ENCODE measurements at places on chromosomes 3 and 15. TPM values are rescaled to one million over a fixed set of nuclear protein-coding genes. Genes with fewer than 3 reads are reported as not detected.

The ACTC1 gene
- 52.2 TPM for total RNA-seq

The TNFAIP8L3 gene
- 0.31 TPM for total RNA-seq

The SH2D7 gene
- not detected for total RNA-seq

The P2RY1 gene
- 6.4 TPM for total RNA-seq

The SPTBN5 gene
- 0.90 TPM for total RNA-seq

GRCh38 chr3:187919048-187919447, 173.8 kb upstream of the BCL6 start:
- no peak for DNase-seq

GRCh38 chr3:195159814-195160165, 111.2 kb downstream of the XXYLT1 start:
- DNase-seq: no peak

GRCh38 chr3:116035429-116035828, 409.9 kb downstream of the LSAMP start:
- DNase-seq: no peak

GRCh38 chr3:129644836-129645235, 38.4 kb upstream of the PLXND1 start:
- no peak for DNase-seq

- no peak for DNase-seq
These were observed 1029.2 kb downstream of the OTOL1 start for GRCh38 chr3:162525771-162526170.

DNA sequence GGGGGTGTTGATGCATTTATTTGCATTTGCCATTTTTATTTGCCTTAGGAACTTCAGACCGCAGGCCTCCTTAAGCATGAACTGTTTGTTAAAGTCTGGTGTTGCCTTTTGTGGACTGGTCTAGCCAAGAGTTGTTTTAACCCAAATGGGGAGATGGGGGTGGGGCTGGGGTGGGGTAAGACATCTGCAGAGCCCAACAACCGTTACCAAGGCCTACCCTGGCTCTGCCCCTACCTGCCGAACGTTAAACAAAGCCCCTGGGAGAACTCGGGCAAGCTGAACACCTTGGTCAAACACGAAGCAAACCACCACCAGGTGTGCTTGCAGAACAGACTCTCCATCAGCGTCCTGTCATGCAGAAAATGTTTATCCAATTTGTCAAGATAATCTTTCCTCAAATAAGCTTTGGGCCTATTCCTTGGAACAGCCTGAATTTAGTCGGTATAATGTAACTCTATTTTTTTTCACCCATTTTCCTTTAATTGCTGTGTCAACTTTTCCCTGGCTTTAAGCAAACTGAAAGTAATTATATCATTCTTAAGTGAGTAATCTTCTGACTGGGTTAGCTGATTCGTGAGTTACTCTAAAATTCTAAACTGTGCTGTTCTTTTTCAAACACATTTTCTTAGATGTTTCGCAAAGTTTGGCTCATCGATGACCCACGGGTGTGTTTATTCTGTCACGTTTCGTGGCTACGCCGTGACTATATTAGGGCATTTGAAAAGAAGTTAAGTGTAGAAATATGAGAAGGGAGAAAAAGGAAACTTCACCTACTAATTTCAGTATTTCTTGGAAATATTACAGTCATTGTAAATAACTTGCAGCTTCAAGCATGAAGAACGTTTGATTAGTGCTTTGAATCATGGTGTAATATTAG, 127.6 kb downstream of the SOX2 start:
- DNase-seq: no peak

GRCh38 chr15:44216958-44217357, 21.9 kb upstream of the FRMD5 start:
- DNase-seq: no peak

DNA sequence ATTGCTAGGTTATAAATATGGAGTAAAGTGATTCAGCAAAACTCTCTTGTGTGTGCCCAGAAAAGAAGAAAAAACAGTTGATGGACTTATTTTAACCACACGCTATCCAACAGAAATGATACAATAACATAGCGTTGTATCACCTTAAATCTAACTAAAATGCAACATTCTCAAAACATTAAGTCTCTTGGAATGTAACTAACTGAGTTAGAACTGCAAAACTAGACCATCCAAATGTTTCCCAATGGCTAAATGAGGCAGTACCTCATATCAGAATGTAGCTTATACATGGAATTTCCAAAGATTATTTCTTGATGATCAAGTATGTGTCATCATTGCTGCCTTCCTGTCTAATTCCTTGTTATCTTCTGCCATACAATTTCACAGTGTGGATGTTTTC, 187.9 kb downstream of the CNTN3 start:
- no peak for DNase-seq

- DNase-seq: no peak
These were observed 4.3 kb downstream of the HRG start for GRCh38 chr3:186670155-186670554.

GRCh38 chr3:72371431-72371830, 476.8 kb downstream of the SHQ1 start:
- no peak for DNase-seq

Data from H9 (cell line).